PC-3 (cell line): ENCODE measurements at places on chromosomes 6 and 20. TPM values are rescaled to one million over a fixed set of nuclear protein-coding genes. Genes with fewer than 3 reads are reported as not detected.

GRCh38 chr6:101779051-101779844 is 385.7 kb downstream of the GRIK2 start:
- peak; percentile 13 for DNase-seq

Gene ENPP4
- total RNA-seq, result 2.8 and 5.1 TPM in 2 replicates

DNA sequence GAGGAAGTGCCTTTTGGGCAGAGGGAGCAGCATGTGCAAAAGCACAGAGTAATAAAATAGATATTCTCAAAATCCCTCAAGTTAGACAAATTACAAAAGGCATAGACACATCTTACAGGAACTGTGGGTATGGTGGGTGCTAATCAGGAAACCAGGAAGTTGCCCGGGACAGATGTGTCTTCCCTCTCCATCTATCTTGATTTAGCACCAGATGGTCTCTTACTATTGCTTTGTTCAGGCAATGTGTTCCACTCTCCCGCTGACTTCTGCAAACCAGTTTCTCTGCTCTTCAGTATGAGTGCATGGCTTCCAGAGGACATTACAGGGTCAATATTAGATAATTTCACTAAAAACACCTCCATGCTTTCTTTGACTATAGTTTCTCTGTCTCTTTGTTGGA is 13.2 kb downstream of the CITED2 start:
- DNase-seq, result no peak

Gene ARMC2
- total RNA-seq, result 0.29 and 1.1 TPM in 2 replicates

DNA sequence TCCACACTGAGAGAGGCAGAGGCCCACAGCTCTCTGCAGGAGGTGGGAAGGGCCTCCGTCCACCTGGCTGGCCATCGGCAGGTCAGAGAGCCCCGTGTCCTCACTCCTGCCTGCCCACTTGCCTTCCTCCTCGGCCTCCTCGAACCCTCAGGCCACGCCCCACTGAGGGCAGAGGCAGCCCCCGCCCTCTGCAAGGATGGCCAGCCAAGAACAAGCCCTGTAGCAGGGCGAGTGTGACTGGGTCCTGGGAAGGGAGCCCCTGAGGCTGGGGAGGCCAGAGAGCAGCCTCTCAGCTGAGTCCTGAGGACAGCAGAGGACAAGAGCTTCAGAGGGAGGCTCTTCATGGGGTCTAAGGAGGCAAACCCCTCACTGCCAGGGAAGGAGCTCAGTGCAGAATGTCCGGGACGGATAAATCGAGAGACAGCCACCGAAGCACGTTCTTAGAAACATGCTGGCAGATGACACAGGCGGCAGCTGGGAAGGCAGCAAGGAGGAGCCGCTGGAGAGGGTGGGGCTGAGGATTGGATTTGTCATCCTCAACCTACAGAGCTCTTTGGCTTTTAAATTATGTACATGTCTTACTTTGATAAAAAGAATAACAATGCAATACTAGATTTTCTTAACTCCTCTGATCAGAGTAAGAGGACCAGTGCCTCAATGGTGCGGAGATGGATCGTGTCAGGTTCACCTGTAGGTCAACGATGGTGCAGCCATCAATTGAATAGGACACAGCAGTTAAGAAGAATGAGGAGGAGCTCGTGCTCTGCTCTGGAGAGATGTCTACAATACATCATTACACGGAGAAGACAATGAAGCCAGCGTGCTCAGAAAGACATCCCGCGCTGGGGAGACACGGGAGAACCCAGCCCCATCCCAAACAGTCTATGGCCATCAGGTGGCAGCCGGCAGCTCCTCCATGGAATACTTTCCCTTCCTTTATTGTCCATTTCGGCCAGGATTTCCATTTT is 53.0 kb downstream of the GNAS-AS1 start:
- no peak for DNase-seq

Gene TRERF1
- 13.7 and 13.9 TPM in 2 replicates for total RNA-seq

DNA sequence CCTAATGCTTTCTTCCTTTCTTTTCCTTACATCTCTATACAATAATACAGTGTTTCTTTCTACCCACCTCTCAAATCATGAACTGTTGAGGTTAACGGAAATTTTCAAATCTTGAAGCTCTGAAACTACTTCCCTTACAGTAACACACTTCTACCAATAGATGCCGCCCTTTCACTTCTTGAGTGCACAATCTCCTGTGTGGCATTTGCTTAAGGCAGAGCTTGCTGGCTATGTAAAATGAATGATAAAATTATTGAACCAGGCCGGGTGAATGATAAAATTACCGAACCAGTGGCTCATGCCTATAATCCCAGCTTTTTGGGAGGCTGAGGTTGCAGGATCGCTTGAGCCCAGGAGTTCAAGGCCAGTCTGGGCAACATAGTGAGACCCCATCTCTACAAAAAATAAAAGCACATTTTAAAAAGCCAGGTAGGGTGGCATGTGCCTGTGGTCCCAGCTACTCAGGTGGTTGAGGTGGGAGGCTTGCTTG is 56.8 kb downstream of the KCNS1 start:
- DNase-seq, result peak; percentile 90

- DNase-seq, result no peak
Measured at GRCh38 chr6:41408982-41409381, 73.6 kb downstream of the NCR2 start.

- no peak for DNase-seq
Measured at GRCh38 chr6:107634324-107635056, 144.6 kb downstream of the SOBP start.

DNA sequence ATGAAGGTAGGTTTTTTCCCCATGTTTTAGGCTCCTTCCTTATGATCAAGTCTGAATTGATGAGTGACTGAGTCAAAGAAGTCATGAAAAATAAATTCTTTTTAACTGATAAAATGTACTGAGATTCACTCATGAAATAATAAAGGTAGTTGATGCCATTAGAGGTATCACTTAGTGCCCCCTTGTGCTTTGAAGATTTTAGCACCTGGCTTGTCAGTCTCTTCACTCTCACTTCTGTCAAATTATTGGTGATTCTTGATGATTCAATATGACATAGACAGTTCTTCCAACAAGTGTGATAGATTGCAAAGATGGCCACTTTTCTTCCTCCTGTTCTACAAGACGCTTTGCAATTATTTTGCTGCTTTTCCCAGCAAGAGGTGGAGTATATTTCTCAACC is 4.2 kb upstream of the DLK2 start:
- no peak for DNase-seq

DNA sequence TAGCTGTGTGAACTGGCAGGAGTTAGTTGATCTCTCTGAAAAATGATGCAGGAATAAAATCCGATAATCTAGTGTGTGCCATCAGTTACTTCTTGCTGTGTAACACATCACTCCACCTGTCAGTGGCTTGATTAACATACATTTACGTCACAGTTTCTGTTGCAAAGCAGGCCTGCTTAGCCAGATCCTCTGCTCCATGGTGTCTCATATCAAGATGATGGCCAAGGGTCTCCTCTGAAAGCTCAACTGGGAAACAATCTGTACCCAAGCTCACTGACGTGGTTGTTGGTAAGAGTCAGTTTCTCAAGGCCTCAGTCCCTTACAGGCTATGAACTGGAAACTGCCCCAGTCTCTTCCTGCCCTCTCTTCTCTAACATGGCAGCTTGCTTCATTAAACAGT is 51.8 kb downstream of the FOXA2 start:
- DNase-seq, result no peak

Gene CAGE1
- total RNA-seq, result 0.29 TPM in 1 of 2 replicates, not detected in the other

GRCh38 chr20:40774252-40774651 is 85.2 kb upstream of the MAFB start:
- DNase-seq, result no peak

- no peak for DNase-seq
Measured at GRCh38 chr6:501891-502601, 110.5 kb downstream of the IRF4 start.

Gene IRF4
- total RNA-seq, result 0.15 TPM in 1 of 2 replicates, not detected in the other

Gene SLC2A4RG
- total RNA-seq, result 116 TPM in 2 replicates

GRCh38 chr6:138030872-138031271 is 76.3 kb downstream of the PERP start:
- DNase-seq, result no peak

DNA sequence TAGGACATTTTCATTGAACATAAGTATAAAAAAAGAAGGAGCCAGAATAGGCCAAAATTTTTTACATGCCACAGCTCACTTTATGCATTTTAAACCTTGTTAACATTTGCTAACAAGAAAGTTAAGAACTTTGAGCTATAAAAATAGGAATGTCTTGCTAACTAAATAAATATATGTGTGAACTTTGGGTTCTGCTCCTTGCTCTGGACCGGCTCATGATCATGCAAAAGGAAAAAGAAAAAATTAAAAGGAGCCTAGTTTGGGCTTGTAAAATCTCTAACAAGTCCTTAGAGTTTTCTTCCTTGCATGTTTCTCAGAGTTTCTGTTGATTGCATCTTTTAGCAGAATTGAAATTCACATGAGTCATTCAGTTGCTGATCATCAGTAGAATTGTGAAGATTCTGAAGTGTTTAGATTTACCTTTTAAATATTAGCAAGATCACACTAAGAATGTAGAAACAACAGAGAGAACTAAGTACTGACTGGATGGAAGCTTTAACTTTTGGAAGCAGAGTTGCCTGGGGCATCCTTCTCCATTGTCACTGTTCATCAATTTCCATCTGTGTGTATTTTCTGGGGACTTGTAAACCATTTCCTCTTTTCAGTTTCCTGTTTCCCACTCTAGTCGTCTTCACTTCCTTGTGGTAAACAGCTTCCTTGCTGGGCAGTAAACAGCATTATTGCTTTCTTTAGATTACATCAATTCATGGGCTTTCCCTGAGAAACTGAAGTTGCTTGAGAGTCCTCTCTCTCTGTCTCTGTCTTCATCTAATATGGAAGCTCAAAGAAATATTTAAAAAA is 458.4 kb upstream of the BTBD3 start:
- no peak for DNase-seq

Gene DDRGK1
- 97.7 and 122 TPM in 2 replicates for total RNA-seq

DNA sequence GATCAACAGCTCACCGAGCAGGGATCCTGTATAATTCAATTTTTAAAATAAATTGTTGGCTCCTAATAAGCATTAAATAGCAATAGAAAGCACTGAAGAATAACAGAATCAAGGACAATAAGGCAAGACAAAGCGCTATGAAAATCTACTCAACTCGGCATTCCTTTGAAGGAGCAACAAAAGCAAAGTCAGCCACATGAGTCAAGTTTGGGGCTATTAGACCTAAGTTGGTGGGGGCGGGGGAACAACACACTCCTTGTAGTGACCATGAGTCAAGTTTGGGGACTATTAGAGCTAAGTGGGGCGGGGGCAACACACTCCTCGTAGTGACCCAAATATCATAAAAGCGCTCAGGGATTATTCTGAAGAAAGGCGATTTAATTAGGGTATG is 120.0 kb downstream of the FOXC1 start:
- no peak for DNase-seq

DNA sequence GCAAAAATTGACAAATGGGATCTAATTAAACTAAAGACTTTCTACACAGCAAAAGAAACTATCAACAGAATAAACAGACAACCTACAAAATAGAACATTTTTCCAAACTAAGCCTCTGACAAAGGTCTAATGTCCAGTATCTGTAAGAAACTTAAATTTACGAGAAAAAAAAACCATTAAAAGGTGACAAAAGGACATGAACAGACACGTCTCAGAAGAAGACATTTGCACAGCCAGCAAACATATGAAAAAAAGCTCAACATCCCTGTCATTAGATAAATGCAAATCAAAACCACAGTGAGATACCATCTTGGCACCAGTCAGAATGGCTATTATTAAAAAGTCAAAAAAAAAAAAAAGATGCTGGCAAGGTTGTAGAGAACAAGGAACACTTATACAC is 70.6 kb upstream of the GRIK2 start:
- no peak for DNase-seq

- peak; percentile 82 for DNase-seq
Measured at GRCh38 chr6:32940656-32941213, at the start of gene HLA-DMB. Gene HLA-DMB (minus strand): TSS chr6:32941028. CDS start chr6:32940807, 221 bp downstream.

DNA sequence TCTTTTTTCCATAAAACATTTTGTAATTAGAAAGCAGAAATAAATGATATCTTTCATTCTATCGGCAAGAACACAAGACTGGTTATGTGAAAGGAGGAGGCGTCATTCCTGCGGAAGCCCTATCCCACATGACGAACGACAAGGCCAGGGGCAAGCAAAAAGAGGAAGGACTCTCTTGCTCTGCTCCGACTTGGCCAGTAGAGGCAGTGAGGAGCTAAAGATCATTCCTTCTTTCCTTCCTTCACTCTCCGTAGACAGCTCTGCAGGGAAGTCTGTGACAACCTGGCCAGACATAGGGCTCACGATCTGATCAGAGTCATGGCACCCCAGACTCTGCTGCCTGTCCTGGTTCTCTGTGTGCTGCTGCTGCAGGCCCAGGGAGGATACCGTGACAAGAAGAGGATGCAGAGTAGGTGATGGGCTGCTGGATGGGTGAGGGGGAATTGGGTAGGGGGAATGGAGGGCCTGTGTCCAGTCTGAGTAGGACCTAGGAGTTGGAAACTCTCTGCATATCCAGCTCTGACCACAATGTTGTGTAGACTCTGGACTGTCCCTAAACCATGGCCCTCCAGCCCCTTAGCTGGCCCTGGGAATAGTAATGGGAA is at the start of gene WFDC10A:
TSS of gene WFDC10A (plus strand) at position 244 of the 605 bp plus-strand sequence. CDS start at position 319, 75 bp downstream.
- peak; percentile 79 for DNase-seq

DNA sequence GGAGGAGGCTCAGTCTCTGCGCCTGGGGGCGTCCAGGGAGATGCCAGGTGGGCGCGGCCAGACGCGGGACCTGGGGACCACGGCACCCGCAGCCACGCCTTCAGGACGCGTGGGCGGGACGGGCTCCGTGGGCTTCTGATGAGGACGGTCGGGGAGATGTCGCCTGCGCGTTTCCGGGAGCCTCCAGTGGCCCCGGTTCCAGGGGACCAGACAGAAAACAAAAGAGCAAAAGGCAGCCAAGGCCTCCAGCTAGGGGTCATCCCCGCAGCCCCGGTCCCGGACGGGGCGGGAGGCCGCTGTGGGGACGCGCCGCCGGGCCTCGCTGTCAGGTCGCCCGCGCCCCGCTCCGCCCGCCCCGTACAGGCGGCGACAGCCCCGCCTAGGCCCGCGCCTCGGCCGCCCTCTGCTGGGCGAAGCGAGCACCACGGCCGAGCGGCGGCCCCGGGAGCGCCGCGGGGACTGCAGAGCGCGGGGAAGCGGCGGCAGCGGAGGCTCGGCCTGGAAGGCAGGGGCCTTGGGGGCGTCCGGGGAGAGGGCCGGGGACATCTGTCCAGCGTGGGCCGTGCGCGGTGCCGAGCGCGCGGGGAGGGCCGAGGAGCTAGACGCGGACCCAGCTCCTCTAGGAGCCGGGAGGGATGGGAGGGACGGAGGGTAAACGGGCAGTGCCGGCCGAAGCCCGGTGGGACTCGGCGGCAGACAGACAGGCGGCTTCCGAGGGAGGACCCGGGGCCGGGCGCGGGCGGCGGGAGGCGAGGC is 48.7 kb downstream of the TMEM242 start:
- peak; percentile 78 for DNase-seq
